ENCODE measurements at places on chromosomes 16 and 17.

DNA sequence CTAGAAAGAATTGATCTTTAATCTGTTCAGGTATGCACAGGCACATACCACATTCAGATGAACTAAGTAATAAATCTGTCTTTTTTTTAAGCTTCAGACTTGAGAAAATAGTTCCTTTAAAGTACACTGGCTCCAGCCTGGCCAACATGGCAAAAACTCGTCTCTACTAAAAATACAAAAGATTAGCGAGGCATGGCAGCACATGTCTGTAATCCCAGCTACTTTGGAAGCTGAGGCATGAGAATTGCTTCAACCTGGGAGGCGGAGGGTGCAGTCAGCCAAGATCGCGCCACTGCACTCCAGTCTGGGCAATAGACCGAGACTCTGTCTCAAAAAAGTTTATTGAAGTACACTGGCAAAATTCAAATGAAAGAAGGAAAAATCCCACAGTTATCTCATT, 111.0 kb upstream of the NETO2 start:
- DNase-seq = no peak

- DNase-seq = peak; percentile 81
These were observed 18.6 kb upstream of the ZNF629 start for GRCh38 chr16:30805370-30806169.

GRCh38 chr17:43140396-43141332, 15.5 kb upstream of the BRCA1 start:
- no peak for DNase-seq

DNA sequence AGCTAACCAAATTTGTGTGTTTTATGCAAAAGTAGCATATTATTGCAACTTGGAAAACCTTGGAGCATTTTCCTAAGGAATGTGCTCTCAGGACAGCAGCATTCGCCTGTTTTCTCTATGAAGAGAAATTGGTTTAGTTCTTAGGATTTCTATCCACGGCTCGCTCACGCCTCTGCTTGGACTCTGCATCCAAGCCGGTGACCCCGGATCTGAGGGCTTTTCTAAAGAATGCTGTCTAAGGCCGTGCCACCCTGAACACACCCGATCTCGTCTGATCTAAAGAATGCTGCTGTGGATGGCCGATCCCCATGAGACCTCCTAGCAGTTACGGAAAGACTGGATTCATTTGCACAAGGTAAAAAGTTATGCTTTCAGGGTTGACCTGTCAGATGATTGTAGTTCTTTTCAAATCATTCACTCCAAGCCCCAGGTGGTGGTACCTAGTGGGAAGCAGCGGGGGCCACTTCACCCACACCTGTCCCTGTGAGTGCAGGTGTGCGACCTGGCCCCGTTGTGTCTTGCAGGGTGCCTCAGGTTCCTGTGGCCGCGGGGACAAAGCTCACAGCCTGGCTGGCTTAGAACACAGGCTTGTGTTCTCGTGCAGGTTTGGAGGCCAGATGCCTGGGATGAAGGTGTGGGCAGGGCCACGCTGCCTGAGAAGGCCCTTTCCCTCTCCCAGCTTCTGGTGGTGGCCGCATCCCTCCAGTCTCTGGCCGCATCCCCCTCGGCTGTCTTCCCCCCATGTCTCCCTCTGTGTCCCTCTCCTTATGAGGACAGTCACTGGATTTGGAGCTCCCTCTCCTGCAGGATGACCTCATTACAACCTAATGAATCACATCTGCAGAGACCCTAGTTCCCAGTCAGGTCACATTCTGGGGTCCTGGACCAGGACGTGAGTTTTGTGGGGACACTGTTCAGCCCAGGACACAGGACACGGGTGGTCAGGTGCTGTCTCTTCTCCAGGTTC, 71.1 kb downstream of the BANP start:
- no peak for DNase-seq

- no peak for DNase-seq
These were observed 1.3 kb downstream of the CMTR2 start for GRCh38 chr16:71287911-71288310.

- DNase-seq = peak; percentile 70
These were observed 13.8 kb upstream of the BCAR1 start for GRCh38 chr16:75264999-75265910.

- no peak for DNase-seq
These were observed 72.1 kb upstream of the CIBAR2 start for GRCh38 chr16:85184404-85184803.

DNA sequence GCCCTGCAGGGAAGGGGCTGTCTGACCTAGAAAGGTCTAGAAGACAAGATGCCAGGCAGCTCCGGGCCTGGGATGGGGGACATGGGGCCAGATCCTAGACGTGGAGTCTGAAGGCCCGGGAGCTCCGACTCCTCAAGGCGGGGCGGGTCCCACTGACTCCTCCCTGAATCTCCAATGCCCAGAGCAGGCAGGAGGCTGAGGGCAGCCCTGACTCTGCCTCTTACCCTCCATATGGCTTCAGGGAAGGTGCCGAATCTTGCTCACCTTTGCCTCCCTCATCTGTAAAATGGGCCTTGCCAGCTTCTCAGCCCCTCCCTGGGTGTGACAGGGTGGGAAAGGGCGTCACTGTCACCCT, 14.8 kb downstream of the VASN start:
- no peak for DNase-seq

- DNase-seq = no peak
These were observed 191.1 kb downstream of the CHD9NB start for GRCh38 chr16:52861614-52862022.

DNA sequence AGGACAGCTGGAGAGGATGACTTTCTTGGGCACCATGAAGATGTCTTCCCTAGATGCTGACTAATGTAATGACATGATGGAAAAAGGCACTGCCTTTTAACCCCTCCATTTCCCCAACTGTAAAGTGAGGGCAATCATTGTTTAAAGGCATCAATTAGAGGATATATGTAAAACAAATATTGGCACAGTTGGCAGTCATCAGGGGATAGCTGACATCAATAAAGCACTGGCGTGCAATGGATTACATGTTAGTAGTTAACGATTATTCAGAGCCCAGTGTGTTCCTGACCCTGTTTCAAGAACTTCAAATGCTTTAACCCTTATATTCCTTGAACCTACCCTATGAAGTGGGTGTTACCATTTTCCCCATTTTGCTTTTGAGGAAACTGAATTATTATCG, 100.7 kb downstream of the TMEM114 start:
- DNase-seq = no peak

GRCh38 chr17:75724016-75725003, 3.1 kb downstream of the ITGB4 start:
- DNase-seq = no peak

Data from C1 segment of cervical spinal cord (tissue), 14 donors.